ENCODE measurements at places on chromosomes 7 and 10.

- no peak for DNase-seq
Measured at GRCh38 chr7:20778063-20778721, 8.5 kb downstream of the SP8 start.

DNA sequence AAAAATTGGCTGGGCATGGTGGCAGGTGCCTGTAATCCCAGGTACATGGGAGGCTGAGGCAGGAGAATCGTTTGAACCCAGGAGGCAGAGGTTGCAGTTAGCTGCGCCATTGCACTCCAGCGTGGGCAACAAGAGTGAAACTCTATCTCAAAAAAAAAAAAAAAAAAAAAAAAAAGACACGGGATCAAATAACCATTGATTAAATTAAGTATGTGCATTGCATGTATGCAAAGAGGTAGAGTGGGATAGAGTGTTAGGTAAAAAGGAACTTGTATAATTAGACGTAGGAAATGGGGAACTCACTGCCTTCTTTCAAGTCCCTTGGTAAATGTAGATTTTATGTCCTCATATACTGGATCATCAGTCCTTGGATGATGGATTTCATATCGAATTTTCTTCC is 13.1 kb downstream of the VCL start:
- DNase-seq, result no peak

DNA sequence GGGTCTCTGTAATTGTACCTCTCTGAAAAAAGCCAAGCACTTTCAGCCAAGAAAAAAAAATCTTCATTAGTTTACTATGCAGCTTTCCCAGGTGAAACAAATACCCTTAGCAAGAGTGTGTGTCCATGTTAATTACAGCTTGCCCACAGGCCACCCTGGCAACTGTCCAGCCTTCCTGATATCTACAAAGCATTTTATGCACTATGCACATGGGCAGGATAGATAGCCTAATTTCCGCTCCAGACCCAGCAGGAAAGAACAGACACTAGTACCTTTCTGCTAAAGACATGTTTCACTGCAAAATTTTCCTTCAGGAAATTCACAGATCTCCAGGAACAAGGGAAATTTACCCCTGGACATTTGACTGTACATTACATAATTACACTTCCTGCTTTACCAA is 24.4 kb downstream of the CACNA2D1 start:
- peak; percentile 30 for DNase-seq

DNA sequence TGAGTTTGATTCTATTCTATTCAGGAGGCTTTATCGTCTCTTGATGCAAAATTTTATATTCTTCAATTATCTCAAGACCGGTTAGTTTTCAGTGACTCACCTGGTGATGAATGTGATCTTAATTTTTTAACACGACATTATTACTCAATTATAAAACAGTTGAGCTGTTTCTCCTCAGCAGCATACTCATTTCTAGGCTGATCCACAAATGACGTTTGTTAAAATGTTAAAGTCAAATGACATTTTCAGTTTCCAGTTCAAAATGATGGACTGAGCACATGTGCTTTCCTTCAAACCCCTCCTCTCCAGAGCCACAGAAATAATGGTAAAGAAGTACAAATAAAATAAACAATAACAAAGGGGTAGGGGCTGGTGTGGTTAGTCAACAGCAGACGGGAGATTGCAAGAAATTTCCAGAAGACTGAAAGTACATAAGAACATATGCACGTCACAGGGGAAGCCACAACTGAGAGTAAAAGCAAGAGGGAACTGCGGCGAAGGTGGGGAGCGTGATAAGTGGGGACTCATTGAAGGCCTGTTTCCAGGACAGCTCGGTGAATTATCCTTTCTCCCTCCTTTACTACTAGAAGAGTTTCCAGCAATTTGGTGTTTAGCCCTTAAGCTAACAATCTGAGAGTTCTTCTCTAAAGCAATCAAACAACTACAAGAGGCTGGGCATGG is 10.9 kb downstream of the MACROH2A2 start:
- DNase-seq, result no peak

DNA sequence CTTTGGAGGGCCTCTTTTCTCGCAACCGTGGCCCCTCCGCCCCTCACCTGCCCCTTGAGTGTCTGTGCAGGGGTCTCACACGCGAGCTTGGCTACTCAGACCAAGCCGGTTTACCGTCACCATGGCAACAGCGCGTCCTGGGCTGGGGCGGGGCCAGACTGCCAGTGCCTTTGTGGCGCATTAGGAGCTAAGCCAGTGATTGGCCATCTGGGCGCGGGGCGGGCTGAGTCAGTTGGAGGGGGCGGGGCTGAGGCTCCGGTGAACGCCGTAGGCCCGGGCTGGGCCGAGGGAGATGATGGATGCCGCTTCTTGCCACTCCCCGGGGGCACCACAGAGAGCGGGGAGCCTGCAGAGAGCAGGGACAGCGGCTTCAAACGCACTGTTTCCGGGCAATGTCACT is 48.7 kb upstream of the FXYD4 start:
- peak; percentile 72 for DNase-seq

GRCh38 chr10:126315494-126316177 is 72.6 kb downstream of the ADAM12 start:
- peak; percentile 11 for DNase-seq

- no peak for DNase-seq
Measured at GRCh38 chr7:1503390-1503789, 799 bp downstream of the INTS1 start.

DNA sequence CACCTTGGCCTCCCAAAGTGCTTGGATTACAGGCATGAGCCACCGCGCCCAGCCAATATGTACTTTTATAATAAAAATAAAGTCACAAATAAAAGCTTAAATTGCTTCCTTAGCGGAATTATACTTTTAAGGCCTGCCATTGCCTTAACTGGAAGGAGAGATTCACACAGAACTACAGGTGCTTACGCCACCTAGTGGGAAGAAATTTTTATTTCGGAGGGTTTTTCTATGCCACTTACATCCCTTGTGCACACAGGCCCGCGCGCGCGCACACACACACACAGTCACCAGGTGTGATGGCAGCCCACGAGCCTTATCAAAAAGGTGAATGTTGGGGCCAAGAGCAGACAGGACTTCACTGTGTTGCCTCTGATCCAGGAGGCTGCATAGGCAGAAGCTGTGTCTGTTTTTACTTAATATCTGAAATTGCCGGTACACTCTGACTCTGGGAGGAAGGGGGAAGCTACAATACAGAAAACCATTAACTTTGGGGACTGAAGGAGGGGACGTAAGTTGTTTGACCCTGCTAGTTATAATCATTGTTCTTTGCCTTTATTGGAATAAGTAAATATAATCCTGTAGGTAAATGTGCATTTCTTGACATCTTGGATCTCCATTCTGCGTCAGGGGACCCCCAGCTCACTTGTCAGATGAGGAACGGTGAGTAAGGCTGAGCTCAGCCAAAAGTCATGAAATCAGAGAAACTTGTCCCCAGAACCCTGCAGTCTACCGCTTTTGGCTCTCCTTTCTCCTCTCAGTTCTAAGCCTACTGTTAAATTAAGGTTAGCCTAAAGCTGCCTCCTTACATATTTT is 87.1 kb downstream of the SLC16A9 start:
- peak; percentile 64 for DNase-seq

- no peak for DNase-seq
Measured at GRCh38 chr10:96478355-96478754, 35.4 kb downstream of the TLL2 start.

DNA sequence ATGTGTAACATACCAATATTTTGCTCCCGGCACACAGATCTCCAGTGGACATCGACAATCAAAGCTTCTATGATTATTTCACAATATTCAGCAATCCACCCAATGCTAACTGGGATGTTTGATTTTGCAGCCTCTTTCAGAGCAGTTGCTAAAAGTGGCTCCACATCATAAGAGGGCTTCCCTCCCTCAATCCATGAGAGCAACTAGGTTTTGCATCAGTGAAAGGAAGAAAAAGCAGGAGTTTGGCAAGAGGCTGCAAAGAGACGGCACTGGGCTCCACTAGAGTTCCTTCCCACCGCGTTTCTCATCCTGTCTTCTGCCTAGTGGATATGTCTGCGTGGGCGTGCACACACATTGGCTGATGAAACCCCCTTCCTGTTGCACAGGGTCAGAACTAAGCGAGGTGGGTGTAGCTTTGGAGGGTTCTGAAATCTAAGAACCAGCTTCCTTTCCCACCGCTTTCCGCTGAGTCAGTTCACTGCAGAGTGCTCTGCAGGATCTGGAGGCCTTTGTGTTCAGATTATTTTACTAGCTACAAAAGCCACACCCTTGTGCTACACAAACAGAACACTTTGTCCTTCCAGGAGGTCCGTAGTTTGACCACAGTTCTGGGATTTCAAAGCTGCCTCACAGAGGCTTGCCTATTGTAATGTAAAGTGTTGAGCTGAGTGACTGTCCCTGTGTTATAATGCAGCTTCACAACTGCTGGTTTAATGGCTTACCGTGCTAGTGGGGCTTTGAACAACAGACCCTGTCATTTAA is 28.1 kb downstream of the ARL4A start:
- peak; percentile 97 for DNase-seq

DNA sequence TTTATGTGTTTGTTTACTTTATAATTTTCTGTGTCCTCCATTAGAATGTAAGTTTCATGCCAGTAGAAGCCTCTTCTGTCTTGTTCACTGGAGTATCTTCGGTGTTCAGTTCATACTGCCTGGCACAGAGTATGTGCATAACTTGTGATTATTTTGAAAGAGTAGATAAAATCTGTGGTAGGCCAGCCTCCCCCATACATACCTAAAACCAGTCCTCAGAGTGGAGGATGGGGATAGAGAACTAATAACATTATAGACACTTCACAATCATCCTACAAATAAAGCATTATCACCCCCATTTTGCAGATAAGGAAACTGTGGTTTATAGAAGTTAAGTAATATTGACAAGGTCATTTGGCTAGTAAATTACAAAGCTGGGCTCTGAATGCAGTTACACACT is 28.0 kb downstream of the VIM start:
- no peak for DNase-seq

Measured in renal cortical epithelial cell (primary cell).